ENCODE measurements at places on chromosomes 11 and 22.
A peak's percentile ranks its signal among the peaks of the same experiment; 100 is the strongest.

GRCh38 chr22:31944700-31945442 lies 536 bp downstream of the YWHAH start:
- DNase-seq, result peak; percentile 11

DNA sequence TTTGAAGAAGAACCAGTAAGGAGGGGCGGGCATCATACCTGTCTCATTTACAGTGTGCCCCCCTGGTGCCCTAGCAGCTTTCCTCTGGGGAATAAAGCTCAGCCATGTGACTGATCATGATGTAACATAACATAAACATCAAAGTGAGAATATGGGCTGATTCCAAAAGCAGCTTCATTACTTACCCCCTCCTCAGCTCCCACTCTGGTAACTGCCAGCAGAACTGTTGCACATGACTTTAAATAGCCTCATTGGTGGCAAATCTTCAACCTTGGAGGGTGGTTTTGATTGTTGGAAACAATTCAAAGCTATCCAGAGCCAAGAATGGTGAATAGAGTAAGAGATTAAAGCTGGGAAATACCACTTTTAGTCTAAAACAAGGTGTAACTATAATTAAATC lies 384.6 kb downstream of the BUD13 start:
- DNase-seq, result no peak

GRCh38 chr11:115653926-115654325 lies 149.7 kb upstream of the CADM1 start:
- DNase-seq, result no peak

DNA sequence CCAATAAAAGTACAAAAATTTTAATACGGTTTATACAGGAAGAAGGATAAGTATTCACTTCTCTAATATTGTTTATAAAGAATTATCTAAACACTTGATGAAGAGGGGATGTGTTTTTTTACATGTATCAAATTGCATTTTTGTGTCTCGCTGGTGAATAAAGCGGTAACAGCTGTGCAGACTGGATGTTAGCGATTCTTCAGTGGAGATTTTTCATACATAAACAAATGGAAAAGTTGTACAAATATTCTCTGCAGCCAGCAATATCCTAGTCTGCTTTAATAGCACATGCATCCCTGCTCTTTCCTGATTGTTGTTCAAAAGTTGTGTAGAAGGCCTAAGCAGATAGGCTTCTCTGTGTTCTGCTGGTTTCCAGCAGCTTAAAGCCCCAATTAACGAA lies 369.3 kb downstream of the SOX6 start:
- DNase-seq, result no peak

DNA sequence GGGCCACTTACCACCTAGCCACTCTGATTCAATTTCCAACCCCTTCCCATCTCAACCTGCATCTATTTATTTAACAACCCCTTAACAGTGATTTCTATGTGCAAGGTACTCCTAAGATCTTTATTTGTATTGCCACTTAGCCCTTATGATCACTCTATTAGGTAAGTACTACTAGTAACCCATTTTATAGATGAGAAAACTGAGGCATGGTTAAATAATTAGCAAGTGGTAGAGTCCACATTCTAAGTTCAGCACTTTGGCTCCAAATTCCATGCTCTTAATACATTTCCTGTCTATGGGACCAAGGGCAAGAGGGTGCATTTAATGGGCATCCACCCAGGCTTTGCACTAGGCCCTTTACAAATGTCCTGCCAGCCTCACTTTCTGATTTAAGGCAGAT lies 38.1 kb upstream of the CSNK2A3 start:
- DNase-seq, result no peak

- no peak for DNase-seq
These were observed 978 bp upstream of the CLDN5 start for GRCh38 chr22:19525116-19525660.

DNA sequence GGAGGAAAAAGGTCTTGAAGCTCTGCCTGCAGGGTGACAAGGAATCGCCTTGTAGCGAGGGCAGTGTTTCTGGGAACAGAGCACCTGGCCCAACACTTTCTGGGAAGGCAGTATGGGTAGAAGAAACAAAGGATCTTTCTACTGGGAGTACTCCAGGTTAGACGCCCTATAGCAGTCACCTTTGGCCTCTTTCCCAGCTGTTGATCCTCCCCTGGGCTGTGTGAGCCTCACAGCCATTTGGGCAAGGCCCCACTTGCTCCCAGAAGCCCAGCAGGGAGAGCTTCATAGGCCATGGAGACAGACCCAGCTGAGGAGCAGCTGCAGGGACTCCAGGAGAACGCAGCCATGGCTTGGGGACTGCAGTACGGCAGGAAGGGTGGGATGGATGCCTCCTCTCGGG lies 1.2 kb downstream of the SLCO2B1 start:
- DNase-seq, result no peak

DNA sequence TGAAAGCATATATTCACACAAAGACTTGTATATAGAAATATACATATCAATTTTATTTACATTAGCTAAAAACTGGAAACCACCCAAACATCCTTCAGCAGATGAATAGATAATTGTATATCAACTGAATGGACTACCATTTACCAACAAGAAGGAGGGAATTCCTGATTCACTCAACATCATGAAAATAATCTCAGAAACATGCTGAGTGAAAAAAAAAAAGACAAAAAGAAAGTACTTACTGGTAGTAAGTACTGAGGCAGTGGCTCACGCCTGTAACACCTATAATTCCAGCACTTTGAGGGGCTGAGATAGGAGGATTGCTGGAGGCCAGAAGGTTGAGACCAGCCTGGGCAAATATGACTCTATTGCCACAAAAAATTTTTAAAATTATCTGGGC lies 7.4 kb upstream of the IPO7 start:
- no peak for DNase-seq

DNA sequence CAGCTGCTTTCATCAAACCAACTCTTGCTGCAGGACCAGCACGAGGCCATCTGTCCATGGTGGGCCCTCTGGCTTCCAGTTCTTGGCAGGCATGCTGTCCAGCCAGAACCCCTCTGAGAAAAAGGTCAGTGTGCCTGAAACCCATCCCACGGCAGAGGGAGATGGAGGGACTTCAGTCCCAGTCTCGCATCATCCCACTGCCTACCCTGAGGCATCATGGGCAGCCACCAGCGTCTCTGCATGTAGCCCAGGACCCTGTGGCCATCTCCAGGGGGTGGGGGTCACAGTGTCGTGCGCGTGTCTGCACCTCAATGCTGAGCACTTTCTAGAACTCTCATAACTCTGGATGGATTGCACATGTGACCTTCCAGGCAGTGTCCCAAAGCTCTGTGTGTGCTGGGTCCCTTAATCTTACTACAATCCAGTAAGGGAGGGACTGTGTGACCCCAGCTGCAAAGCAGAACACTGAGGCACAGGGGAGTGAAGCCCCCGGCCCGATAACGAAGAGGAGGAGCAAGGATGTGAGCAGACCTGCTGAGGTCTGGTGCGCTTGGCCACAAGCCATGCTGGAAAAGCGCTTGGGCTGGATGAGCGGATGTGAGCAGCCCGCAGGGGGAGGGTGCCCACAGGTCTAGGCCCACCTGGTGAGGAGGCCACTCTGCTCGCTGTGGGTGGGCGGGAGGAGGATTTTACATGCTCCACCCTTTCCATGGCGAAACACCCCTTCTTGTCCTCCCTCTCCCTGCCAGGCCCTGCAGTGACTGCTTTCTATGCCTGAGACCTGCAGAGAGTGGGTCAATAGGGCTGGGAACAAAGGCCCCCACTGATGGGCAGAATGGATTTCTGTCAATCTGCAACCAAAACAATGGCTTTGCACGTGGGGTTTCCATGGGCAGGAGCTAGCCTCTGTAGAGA lies 1401.0 kb downstream of the BRD1 start:
- DNase-seq, result no peak

GRCh38 chr11:87298155-87298554 lies 260.4 kb downstream of the TMEM135 start:
- DNase-seq, result no peak

DNA sequence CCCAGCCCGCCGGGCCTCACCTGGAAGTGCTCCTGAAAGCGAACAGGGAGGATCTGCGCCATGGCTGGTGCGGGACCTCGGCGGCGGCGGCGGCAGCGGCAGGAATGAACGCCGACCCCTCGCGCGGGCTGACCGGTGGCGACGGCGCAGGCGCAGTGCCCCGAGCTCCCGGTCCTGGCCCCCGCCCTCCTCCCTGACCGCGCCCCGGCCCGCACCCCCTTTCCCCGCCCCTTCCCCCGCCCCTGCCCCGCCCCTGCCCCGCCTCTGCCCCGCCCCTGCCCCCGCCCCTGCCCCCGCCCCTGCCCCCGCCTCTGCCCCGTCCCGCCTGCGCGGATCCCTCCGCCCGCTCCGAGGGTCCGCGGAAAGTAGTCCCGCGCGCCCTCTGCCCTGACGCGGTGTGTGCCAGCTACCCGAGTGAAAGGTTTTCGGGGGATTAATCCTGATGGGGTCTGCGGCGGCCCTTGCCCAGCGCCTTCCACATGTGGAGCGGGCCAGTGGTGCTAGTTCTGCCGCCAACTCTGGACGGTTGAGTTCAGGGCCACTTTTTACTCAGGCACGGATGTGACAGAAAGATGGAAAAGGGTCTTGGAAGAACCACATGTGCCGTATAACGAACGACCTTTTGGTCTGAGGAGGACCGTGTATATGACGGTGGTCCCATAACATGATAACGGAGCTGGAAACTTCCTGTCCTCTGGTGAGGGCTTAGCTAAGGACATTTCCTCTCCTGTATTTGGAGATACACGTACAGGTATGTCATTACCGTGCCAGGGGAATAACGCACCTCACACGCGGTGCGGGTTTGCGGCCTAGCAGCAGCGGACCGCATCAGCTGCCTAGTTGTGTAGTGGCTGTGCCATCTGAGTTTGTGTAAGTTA lies at the start of gene CLTCL1:
Gene CLTCL1 (minus strand): TSS at position 140 of the 878 bp plus-strand sequence. CDS start 78 bp downstream, at position 62.
- peak; percentile 71 for DNase-seq

GRCh38 chr11:68330700-68331337 lies 18.4 kb downstream of the LRP5 start:
- no peak for DNase-seq

- DNase-seq, result no peak
These were observed 3.8 kb upstream of the IFTAP start for GRCh38 chr11:36590513-36590912.

DNA sequence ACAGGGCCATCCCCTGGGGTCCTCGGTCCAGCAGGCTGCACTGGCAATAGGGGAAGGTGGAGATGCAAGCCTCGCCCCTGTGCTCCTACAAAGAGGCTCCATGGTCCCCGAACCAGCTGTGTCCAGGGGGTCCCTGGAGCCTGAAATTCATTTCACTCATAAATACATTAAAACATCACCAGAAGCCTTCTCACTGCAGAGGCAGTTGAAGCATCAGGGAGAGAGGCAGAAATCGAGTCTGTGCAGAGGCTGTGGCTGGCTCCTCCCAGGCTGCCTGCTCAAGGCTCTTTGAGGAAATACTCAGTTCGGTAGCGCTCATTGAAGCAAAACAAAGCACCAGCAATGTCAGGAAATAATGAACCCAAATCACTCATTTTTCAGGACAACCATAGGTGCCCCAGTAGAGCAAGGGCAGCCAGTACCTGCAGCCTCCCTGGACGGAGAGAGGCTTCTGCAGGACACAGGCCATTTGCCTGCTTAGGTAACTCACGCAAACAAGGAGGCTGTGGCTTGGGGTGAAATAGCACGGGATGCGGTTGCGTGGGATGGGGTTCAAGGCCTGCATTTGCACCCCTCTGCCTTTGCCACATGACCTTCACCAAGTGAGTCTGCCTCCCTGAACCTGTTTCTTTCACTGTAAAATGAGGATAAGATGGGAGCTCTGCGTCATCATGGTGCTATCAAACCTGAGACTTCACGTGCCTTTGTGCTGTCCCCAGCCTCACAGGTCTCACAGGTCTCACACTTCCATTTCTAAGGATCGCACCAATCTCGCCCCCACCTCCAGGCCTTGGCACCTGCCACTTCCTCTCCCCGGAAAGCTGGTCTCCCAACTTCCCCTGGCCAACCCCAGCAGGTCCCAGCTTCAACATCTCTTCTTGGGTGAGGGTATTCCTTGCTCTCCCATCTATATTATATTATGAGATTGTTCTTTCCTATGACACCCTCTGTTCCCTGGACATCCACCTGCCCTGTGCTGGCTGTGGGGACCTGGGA lies 84.3 kb upstream of the SHISAL1 start:
- no peak for DNase-seq

All from stimulated activated CD4-positive, alpha-beta T cell treated with anti-CD3 and anti-CD28 coated beads, Interleukin-1b, Interleukin-23, amount 100 ng/mL, for 48 hours (primary cell).